ENCODE measurements at places on chromosomes 13 and 19.

DNA sequence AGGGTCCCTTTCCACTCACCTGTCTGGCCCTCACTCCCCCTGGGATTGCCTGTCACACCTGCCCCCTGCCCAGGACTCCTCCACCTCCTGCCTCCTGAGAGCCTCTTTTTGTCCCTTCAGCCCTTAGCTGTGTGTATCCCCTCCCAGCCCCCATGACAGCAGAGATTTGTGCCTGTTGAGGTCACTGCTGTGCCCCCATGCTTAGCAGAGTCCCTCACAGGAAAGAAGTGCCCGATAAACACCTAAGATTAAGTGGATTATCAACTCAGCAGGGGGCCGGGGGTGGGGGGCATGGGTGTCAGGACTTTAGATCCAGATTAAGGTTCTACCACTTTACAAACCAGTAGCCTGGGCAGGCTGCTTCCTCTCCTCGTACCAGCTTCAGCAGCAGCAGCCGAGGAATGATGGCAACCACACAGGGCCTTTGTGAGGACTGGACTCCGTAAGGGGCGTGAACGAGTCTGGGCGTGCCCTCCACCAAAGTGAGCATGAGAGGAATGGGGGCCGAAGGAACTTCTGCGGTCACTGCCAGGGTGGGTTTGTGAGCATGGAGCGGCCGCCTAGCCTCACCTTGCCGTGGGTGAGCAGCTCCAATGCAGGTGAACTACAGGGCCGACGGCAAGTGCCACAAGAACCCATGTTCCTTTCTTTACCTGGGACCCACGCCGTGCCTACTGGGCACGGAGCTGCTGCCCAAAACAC is 36.1 kb downstream of the ZNF787 start:
- DNase-seq, result no peak

GRCh38 chr13:39269004-39269403 is 230.7 kb downstream of the NHLRC3 start:
- DNase-seq, result no peak

DNA sequence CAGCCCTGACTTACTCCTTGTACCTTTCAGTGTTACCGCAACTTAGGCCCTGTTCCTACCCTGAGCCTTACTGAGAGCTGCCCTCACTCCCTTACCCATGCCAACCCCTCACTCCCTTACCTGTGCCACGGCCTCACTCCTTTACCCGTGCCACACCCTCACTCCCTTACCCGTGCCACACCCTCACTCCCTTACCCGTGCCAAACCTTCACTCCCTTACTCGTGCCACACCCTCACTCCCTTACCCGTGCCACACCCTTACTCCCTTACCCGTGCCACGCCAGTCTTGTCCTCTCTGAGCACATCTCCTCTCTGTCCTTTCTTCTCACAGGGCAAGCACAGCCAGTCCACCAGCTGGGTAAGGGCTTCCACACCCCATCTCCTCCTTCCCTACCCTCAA is 20.3 kb downstream of the AXL start:
- DNase-seq, result no peak

GRCh38 chr19:3942790-3943409 is 10.0 kb downstream of the NMRK2 start:
- DNase-seq, result no peak

DNA sequence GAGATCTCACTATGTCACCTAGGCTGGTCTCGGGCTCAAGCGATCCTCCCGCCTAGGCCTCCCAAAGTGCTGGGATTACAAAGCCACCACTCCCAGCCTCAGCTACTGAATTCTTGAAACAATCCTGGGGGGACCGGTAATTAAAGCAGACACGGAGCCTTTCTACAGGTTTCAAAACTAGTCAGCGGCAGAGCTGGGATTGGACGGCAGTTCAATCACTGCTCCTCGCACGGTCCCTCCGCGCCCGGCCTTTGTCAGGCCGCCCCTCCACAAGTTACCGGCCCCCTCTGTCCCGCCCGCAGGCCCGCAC is 229 bp downstream of the BORCS8 start:
- no peak for DNase-seq

GRCh38 chr19:7385062-7385461 is 36.3 kb downstream of the ARHGEF18 start:
- no peak for DNase-seq

DNA sequence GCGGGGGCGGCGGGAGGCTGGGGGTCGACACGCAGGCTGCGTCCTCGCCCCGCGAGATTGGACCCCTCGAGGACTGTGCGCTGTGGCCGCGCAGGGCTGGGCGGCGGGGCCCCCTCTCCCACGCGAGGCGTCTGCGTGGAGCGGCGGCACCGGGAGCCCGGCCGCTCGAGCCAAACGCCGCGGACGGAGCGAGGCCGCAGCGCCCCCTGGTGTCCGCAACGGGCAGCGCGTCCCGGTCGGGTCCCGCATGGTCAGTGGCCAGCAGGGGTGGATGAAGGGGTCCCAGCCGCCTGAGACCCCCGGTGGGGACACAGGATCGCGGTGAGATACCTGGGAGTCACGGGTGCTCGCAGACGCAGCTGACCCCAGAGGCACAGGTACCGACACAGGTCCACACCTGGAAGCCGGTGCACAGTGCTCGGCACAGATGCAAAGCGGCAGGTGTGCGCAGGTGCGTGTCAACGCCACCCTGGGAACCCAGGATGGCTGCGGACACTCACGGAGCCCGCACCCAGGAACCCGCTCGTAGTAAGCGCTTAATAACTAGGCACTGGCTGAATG is 2.1 kb upstream of the CIRBP start:
- peak; percentile 57 for DNase-seq

DNA sequence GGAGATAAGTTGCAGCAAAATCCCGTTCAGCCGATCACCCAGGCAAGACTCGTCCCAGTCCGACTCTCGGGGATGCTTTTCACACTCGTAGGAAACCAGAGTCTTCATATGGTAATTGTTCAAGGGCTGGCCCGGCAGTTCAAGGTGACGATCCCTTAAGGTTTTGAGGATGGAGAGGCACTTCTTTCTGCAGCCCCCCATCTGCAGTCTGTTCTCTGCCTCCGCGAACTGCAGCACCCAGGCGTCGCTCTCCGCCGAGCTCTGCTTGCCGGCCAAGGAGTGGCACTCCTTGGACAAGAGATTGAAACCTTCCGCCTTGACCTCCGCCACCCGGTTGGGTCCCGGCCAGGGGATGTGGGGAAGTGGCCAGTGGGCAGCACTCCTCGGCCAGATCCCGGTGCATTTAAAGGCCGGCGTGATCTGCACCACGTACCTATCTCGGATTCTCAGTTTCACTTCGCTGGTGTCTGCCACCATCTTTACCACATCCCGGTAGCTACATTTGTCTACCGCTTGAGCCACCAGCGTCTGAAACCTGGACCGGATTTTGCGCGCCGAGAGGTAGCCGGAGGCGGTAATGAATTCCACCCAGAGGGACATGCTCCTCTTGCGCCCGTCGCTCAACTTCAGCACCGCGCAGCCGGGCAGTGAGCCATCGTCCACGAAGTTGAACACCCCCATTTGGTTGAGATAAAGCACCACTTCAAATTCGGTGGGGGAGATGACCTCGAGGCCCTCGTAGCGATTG is 1.1 kb downstream of the MAB21L1 start:
- no peak for DNase-seq

DNA sequence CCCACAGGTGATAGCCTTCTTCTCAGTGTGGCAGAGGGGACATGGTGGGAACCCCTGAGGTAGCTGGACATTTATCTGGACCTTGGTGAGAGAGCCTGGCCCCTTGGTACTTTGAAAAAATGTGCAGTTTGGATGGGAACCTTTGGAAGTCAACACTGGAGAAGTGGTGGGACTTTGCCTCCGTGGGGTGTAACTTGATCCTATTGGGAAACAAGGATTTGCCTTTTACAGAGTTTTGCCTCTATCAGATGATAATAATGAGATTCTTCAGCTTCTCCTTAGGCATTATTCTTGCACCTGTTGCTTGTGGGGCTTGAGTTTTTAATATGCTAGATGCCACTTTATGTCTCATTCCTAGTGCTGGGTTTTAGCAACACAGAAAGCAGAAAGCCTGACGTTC is 99.0 kb downstream of the ERCC5 start:
- DNase-seq, result no peak

GRCh38 chr13:20585371-20585770 is 18.4 kb downstream of the IFT88 start:
- no peak for DNase-seq

GRCh38 chr13:95245071-95245470 is 56.2 kb downstream of the ABCC4 start:
- no peak for DNase-seq

DNA sequence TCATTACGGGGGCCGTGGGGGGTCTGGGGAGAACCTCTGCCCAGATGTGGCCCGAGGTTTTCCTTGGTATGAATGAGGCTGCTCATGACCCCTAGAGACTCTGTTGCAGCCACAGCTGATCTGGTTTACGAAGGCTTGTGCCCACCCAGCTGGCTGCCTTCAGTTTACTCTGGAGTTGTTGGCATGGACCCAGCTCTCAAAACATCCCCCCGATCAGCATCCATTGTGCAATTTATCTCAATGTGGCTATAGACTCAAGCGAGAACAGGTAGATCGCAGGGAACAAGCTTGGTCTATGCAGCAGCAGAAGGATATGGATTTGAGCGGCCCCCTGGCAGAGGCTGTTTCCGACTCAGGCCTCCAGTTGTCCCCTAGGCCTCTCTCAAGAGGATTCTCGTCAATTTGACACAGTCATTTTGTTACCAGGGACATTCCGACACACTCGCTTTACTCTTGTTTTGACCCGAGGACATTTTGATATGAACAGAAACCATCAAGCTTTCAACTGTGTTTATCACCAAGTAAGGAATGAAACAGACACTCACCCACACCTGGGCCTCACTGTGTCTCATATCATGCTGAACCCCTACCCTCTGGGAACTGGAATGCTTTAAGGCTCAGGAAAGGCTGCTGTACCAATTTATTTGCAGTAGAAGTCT is 161.5 kb downstream of the KATNAL1 start:
- no peak for DNase-seq

DNA sequence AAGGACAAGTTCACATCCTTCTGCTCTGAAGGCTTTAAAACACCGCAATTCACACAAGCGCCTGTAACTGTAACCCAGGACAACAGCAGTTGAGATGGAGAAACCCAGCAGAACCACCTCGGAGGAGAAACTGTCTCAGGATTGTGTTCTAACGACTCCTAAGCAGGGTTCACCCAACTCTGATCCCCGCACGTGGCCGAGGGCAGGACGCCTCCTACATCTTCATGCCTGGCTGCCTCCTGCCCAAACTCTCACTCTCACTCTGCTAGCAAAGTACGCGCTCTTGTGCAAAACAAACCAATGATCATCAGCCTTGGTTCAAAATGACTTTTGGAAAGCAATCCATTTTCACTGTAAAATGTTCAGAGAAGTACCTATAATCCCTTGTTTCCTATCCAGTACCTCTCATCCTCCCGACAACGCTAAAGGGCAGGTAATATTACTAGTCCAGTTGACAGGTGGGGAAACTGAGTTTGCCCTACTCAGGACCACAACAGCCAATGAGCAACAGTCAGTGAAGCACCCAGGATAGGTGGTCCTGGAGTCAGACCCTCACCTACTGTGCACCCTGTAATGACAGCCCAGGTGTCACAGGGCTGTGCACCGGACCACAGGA is 25.6 kb downstream of the EPS15L1 start:
- DNase-seq, result no peak

- DNase-seq, result no peak
Measured at GRCh38 chr13:60642552-60642951, 245.5 kb downstream of the TDRD3 start.

DNA sequence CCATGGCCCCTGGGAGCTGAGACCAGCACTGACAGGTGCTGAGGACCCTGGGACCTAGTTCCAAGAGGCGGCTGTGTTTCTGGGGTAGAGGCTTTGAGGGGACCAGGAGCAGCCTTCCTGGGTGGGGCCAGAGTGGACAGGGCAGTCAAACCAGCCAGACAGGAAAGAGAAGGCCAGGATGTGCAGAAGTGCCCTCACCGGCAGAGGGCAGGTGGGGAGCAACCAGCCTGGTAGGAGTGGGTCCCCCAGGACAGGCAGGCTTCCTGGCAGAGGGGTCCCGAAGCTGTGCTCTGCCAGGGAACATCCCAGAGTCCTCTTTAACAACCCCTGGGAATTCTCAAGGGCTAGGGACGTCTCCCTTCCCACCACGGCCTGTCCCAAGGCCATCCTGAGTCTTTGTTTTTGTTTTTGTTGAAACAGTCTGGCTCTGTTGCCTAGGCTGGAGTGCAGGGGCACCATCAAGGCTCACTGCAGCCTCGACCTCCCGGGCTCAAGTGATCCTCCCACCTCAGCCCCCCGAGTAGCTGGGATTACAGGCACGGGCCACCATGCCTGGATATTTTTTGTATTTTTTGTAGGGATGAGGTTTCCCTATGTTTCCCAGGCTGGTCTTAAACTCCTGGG is 3.0 kb upstream of the HIPK4 start:
- no peak for DNase-seq

DNA sequence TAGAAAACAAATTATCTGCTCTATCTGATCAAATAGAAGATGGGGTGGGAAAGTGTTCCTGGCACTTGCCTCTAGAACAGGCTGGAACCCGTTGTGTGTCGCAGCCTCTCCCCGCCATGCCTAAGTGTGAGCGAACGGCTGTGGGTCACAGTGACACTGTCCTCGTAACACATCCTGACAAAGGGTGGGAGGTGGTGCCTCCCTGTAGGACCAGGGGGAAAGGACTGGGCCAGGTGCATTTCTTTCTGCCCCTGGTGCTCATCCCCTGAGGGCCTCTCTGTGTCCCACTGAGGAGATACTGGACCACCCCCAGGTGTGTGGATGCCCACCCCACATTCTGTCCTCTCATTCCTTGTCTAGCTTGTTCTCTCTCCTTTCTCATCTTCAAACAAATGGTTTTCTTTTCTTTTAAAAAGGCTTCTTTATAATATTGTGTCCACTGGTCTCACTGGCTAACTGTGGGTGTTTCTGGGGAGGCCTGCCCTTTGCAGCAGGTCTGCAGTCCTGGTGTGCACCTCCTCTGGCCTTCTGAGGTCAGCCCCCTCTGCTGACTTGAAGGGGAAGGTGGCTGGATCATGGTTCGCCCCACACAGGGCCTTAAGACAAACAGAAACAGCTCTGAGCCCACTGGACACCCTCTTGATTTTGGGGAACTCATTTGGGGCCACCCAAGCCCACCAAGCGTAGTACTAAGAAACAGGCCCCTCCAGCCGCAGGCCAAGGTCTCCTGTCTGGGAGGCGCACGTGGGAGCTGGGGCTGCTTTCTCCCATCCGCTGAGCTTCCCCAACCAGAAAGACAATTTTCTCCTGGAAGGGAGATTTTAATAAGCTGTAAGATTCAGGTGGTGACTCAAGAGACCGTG is 152.5 kb upstream of the SOX1 start:
- no peak for DNase-seq

DNA sequence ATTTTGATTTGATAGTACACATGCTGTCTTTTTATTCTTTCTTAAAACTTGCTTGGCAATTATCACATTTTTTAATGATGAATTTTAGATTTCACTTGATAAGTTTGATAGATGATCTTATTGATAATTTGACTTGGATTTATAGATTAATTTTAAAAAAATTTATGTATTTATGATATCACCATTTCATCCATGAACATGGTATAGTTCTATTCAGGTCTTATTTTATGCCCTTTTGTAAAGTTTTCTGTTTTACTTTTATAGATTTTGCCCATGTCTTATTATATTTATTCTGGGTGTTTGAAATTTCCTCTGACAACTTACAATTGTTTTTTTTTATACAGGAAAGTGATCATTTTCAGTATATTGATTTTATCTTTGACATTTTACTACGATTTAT is 39.5 kb downstream of the ZNF536 start:
- DNase-seq, result no peak

Measured in T-helper 1 cell (primary cell).